ENCODE measurements at places on chromosomes 6 and 20. TPM values are rescaled to one million over a fixed set of nuclear protein-coding genes. Genes with fewer than 3 reads are reported as not detected.
A peak's percentile ranks its signal among the peaks of the same experiment; 100 is the strongest.

DNA sequence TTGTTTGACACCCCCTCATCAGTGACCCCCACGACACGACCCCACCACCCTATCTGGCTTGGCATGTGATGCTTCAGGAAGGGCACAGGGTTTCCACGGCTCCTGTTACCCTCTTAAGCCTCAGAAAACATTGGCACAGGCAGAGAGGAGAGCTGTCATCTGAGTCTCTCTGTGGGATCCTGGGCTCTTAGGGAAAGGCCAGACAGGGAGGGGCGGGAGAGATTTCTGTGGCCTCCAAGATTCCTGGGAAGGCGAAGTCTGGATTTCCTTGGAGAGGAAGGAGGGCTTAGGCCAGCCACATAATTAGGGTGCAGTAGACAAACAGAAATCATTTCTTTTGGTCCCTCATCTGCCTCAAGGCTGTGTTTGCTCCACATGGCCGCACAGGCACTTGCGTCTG lies 191.6 kb upstream of the SNX9 start:
- no peak for DNase-seq

- DNase-seq = peak; percentile 49
Observed at GRCh38 chr6:2659882-2660281, 90.8 kb downstream of the MYLK4 start.

DNA sequence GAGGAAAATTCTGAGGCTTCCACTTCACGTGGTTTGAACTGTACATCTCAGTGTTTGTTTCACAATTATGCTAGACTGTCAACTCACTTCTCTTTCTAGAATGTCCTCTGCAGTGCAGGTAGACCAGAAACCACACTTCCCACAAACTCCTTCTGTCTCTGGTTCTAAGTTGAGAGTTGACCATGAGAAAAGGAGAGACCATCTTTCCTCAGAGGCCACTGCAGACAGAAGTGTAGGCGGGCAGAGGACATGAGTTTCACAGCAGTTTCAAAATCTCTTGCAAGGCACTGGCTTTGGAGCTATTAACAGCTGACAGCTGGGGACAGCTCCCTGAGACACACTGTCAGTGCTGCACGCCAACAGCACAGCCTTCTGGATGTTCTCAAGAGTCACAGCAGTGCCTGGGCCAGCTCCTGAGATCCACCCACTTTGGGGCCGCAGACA lies 55.4 kb upstream of the MOXD1 start:
- DNase-seq = peak; percentile 25

The KPNA5 gene
- 7.2 TPM for total RNA-seq

- no peak for DNase-seq
Observed at GRCh38 chr6:49551866-49552129, 1.3 kb downstream of the C6orf141 start.

The SNX9 gene
- total RNA-seq = 36.8 TPM

DNA sequence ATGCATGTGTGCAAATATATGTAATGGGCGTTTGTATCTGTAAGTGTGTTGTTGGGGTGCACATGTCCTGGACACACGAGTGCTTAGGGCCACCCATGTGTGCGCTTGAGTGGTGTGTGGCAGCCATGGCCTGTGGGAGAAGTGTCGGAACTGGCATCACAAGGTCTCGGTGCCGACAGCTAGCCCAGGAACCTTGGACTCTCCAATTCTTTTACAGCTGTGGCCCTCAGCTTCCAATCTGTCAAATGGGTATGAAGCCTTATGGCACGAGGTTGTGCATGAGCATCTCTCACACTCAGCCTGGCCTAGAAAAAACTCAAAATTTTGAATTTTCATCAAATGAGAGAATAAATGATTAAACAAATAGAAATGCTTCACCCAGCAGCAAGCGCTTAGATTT lies 42.0 kb downstream of the SPDEF start:
- no peak for DNase-seq

DNA sequence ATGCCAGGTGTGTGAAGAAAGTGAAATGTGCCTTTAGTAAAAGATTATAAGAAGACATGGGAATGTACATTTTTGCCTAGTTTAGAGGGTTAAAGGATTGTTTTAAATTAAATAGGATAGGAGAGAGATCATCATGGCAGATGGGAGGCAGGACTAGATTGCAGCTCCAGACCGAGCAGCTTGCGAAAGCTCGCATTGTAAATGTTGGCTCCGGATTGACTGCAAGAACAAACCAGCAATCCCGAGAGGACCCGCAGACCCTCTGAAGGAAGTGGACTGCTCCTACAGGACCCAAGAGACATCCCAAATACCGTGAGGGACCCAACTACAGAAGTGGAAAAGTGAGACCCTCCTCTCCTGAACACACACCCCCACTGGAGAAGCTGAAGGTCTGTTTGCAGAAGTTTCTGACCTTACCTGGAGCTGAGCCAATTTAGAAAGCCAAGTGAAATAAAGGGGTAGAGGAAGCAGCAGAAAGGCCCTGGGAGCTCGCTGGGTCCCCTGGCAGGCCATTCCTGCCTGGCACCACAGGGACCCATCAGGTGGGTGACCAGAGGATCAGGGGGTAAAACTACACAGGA lies 30.0 kb upstream of the TPD52L1 start:
- DNase-seq = no peak

All from RPMI7951 (cell line).